ENCODE measurements at places on chromosomes 5 and 9. TPM values are rescaled to one million over a fixed set of nuclear protein-coding genes. Genes with fewer than 3 reads are reported as not detected.

- peak; percentile 11 for DNase-seq
Measured at GRCh38 chr5:162174358-162174974, 106.9 kb downstream of the GABRG2 start.

The UTP15 gene
- 41.0 TPM for total RNA-seq

The DOLPP1 gene
- 17.1 TPM for total RNA-seq

DNA sequence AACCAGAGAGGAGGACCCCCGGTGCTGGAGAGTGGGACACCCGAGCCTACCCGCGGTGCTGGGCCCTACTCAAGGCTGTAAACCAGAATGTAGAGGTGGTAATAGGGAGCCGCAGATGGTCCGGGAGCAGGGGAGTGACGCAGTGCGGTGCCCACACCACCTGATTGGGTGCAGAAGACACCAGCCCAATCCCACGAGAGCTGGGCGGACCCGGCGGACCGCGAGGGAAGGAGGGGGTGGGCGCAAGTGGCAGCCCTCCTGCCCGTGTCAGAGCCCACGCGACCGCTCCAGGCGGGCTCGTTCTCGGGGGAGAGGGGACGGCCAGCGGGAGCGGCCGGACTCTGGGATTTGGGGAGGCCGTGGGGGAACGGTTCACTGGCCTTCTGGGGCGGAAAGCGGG, 71.2 kb downstream of the C9orf50 start:
- DNase-seq = no peak

The PPP1R26 gene
- 39.3 TPM for total RNA-seq

The ANKRD20A1 gene
- not detected for total RNA-seq

- no peak for DNase-seq
Measured at GRCh38 chr5:1186351-1187233, 14.8 kb upstream of the SLC6A19 start.

GRCh38 chr9:114382699-114383520, 4.9 kb downstream of the AKNA start:
- DNase-seq = no peak

Data from NCI-H460 (cell line).